ENCODE measurements at places on chromosomes 7 and 10. TPM values are rescaled to one million over a fixed set of nuclear protein-coding genes. Genes with fewer than 3 reads are reported as not detected.

Gene CLDN15
- 1.3 TPM for total RNA-seq

Gene PTPN12
- 34.0 TPM for total RNA-seq

Gene DLD
- 43.8 TPM for total RNA-seq

Gene APBB1IP
- total RNA-seq, result under 0.01 TPM

Gene ANKRD61
- not detected for total RNA-seq

Gene ASAH2B
- 1.6 TPM for total RNA-seq

Gene LOXL4
- total RNA-seq, result 0.87 TPM

Gene DYNC1I1
- total RNA-seq, result 3.9 TPM

Gene ITGB8
- 31.2 TPM for total RNA-seq

DNA sequence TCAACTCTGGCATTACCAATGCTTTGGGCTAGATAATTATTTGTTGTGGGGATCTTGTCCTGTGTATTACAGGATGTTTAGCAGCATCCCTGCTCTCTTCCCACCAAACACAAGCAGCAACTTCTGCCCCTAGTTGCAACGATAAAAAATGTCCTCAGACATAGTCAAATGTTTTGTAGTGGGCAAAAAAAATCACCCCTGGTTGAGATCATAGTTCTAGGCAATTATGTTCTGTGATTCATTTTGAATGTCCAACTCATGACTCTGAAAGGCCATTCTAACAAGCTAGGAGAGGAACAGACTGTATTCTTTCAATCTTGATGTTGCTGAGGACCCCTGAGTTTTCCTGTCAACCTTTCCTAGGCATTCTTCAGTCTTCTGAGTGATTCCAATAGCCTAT lies 79.5 kb downstream of the RTKN2 start:
- DNase-seq, result no peak

- DNase-seq, result peak; percentile 56
Observed at GRCh38 chr7:30027065-30027456, 559 bp upstream of the FKBP14 start.

DNA sequence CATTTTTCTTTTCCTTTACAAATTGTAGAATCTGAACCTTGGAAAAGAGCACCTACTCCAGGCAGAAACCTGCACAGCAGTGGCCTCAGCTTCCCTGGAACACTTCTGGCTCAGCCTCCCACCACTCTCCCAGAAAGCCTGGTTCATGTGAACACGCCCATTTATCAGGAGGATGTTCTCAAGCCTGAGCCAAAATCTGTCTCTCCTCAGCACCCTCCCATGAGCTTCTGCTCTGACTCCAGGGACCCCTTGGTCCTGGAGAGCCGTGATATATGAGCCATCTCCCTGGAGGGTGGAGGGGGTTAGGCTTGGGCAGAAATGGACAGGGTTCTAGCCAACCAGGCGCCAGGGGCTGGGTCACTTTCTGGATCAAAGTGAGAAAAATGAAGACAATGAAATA lies 10.1 kb downstream of the GDF2 start:
- DNase-seq, result no peak

DNA sequence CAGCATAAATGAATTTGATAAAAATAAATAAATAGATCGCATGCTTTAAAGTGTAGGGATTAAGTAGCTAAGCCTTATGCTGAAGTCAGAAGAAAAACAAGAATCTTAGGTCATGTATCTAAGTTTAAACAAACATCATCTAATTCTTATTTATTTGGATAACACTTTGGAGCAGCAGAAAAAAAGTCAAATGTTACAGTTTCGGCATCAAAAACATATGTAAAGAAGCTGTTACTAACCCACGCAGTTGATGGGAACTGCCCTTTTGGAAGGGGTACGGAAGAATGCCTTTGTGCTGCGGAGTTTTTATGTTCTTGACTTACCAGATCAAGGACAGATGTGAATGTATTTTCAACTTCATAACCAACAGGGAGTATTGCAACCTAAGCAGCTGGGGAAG lies 37.3 kb upstream of the HABP2 start:
- DNase-seq, result no peak

DNA sequence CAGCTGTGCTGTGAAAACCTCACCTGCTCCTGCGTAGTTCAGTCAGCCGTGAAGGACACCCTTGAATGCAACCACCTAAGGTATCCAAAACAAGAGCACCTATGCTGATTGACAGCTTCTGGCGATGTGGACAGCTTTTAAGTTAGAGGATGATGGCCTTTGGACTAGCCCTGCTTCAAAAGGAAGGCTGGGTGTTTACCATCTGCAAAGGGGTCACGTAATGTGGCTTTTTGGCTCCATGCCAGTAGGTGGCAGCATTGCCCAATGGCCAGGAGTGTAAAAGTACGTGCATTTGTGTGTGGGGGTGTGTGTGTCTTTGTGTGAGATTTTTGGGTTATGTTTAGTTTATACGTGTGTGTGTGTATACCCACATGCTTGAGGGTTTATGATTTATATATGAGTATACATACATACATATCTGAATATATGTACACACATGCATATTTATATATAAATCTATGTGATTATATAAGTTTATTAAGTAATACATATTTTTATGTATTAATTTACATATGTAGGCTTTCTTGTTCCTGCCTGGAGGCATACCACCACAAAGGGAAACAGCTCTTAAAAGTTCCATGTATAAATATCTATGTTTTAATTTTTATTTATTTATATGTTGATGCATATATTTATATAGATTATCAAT lies 236.3 kb upstream of the ANKRD30A start:
- DNase-seq, result peak; percentile 17

DNA sequence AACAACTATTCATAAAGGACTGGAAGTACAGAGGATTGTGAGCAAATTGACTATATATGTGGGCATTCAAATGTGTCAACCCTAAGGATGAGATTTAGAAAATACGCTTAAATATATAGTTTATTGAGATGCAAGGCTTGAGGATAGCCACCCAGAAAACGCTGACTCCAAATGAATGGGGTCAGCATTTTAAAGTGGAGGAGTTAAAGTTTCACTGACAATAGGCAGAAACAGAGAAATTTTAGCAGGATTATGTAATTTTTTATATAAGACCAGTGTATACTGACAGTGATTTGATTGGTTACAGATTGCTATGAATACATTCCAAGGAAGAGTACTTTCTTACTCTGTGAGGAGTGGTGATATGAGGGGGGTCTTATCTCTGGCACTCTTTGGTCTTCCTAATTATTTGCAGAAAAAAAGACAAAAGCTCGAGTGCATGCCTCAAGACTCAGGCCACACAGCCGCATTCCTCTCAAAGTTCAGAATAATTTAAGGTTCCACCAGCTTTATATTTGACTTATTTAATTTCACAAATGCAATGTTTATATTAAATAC lies 38.6 kb upstream of the ARL4A start:
- DNase-seq, result no peak

DNA sequence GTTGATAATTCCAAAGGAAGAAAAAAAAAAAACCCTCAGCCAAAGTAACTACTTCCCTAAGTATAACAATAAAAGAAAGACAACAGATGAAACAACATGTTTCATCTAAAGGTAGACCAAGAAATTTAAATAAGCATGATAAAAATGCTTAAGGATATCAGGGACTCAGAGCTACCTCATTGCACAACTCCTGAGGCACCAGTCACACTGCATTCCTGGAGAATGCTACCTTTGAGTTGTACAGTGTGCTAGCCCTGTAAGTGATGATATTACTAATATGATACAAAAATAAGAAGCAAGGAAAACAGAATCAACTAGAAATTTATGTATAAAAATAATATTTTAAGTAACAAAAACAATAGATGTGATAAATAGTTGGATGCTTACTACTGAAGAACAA lies 29.5 kb upstream of the C7orf33 start:
- DNase-seq, result no peak

DNA sequence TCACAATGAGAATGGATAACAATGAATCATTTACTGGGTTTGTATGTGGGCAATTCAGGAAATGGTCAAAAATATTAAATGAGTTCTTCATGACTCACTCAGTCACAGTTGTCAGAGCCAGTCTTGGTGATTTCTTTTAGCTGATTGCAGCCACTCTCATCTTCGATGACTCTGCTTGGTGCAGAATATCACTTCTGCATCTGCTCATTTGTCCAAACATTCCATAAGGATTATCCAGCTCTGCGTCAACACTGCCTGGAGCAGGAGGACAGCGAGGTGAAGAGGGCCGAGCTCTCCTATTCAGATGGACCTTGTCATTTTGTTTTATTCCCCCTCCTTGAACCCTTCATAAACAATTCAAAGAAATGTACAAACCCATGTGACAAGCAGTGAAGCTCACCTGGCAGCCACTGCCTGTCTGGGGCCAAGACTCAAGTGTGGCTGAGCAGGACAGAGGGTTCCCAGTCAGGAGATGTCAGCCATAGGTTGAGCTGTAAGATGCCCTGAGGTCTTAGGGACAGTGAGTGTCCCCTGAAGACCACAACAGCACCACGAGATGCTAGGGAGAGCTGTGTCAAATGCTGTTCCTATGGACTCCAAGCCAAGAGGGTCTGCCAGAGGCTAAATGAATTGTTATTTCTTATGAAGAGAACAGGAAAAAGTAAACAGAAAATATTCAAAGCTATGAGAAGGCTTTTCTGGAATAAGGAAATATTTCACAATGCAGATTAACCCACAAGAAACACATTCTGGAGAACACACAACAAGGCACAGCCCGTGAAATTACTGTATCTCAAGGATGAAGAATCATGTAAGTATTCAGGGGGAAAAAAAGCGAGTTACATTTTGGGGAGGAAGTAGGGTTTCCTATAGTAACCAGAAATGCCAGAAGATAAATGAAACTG lies 33.1 kb upstream of the EGFR start:
- DNase-seq, result peak; percentile 65

GRCh38 chr10:112369495-112370423 lies 4.2 kb upstream of the ACSL5 start:
- DNase-seq, result no peak

DNA sequence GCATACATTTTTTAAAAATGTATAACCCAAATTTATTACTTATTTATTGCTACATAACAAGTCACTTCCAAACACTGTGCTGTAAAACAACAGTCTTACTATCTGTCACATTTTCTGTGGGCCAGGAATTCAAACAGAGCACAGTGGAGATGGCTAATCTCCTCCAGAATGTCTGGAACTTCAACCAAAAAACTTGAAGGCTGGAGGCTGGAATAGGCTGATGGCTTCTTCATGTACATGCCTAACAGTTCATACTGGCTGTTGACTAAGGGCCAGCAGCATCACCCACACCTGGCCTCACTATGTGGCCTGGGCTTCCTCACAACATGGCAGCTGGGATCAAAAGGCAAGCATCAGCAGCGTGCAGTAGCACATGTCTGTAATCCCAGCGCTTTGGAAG lies 92.4 kb upstream of the KMT2E start:
- no peak for DNase-seq

- DNase-seq, result peak; percentile 24
Observed at GRCh38 chr10:21022821-21023220, 125.7 kb upstream of the NEBL start.

DNA sequence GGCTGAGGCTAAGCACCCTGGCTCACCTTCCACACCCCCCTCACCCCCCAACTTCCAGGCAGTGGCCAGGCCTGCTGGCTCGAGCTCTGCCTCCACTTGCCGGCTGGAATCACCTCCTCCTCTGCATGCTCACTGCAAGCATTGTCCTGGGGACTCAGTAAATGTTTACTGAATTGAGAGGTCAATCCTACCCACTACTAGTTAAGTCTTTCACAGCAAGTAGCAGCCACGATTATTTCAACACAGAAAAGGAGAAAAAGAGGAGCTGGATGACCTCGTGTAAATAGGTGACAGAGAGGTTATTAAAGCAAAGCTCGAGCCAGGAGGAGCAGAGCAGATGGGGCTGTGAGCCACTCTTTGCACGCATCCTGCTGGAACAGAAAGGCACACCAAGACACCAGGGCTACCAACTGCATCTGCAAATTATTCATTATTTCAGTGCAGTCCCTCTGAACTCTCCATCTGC lies 32.1 kb downstream of the HIPK2 start:
- no peak for DNase-seq

- no peak for DNase-seq
Observed at GRCh38 chr7:30837581-30837980, 66.4 kb downstream of the MINDY4 start.

GRCh38 chr7:87225696-87226095 lies 6.2 kb upstream of the TMEM243 start:
- DNase-seq, result peak; percentile 43

DNA sequence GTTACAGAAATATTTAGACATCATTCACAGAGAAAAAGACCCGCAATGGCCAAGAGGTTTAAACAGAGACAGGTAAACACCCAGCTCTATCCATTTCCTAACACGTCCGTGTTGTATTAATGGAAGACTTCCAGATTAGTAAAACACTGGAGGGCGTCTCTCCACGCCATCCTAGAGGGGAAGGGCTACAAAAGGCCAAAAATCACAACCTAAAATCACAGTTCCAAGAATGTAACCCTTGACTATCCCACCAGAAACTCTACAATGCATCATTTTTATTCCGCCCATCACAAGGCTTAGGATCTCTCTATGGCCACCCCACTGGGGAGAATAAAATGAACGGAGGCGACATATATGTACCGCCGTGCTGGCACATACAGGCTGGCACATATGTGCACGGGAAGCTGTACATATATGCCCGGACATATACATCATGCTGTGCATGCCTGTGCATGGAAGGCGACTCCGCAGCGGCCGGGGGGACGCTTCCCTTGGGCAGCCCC lies 734 bp downstream of the PCLO start:
- peak; percentile 1 for DNase-seq

DNA sequence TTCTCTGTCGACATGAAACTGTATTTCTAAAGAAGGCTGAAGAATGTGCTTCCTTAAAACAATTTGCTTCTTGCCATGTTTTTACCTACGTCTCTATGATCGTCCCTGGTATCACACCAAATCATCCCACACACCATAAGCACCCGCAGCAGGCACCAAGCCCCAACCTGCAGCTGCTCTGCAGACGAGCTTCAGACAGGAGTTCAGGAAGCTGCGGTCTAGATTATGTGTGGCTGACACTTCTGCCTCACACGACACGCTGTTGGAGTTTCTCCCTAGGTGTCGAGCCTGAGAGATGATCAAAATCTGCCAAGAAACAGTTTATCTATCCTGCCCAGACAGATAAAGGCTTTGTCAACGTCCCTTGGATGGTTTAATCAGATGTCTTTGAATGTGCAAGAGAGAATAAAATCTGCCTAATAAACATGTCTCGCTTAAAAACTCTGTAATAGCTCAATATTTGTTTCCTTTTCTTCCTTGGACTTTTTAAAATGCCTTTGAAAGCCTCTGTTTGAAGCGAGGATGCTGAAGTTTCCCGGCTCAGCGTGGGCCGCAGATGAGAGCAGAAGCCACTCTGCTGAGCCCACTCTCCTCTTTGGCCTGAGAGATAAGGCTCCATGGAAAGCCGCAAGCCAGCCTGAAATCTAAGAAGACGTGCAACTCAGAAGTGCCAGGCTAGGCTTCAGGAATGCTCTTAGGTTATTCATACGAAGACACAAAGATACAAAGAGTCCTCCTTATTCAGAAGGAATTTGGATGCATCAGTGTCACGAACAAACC lies 158.3 kb upstream of the PFKP start:
- DNase-seq, result no peak

- no peak for DNase-seq
Observed at GRCh38 chr10:26464632-26465280, 26.6 kb downstream of the APBB1IP start.

DNA sequence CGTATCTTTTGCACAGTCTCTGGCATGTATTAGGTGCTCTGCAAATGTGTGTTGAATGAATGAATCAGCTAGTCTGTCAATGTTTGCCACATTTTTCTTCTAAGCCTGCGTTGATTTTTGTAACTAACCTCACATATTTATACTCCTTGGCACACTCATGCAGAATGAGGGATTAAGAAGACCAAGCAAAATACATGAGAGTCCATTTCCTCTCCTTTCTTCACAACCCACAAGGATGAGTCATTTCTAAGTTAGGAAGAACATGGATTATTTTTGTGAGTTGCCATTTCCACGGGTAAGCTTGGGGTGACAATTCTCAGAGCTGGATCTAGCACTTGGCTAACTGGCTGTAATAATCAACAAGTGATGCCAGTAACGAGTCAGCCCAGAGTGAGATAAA lies 158.8 kb downstream of the TWIST1 start:
- DNase-seq, result peak; percentile 5
